Activated CD4-positive, alpha-beta memory T cell treated with anti-CD3 and anti-CD28 coated beads for 36 hours (primary cell): ENCODE measurements at places on chromosomes 7 and 10.

GRCh38 chr10:129964611-129965424, 744 bp upstream of the EBF3 start:
- no peak for DNase-seq

- DNase-seq = no peak
These were observed 1.2 kb upstream of the TBRG4 start for GRCh38 chr7:45112648-45113047.

DNA sequence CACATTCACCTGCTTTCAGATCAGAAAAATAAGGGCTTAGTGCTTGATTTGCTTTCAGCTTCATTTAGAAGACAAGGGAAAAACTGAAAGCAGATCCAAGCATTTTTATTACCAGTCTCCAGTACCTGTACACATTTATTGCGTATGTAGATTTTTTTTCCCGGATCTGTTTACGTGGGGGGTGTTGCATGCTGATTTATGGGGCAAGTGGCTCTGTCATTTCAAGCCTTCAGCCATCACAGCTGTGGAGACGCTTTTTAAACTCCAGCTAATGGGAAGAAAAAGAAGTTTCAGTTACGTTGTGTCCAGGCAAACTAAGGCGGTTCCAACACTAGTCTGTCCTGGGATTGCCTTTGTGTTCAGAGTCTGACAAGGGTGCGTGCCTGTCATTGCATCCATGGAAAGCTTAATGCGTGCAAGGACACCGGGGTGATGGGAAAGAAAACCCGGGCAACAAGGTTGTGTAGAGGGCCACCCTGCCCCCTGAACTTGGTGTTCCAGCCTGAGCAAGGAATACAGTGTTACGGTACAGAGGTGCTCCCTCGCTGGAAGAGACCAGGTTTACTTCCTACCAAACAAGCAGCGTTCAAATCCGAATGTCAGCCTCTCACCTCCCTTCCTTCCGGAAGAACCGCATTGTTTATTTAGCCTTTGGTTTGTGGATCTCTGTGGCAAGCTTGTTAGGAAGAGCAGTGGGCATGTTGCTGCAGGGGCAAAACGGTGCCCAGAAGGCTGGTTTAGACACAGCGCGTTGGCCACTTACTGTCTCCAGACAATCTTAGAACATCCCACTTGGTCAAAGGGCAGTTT, 128.2 kb downstream of the FGFR2 start:
- no peak for DNase-seq

DNA sequence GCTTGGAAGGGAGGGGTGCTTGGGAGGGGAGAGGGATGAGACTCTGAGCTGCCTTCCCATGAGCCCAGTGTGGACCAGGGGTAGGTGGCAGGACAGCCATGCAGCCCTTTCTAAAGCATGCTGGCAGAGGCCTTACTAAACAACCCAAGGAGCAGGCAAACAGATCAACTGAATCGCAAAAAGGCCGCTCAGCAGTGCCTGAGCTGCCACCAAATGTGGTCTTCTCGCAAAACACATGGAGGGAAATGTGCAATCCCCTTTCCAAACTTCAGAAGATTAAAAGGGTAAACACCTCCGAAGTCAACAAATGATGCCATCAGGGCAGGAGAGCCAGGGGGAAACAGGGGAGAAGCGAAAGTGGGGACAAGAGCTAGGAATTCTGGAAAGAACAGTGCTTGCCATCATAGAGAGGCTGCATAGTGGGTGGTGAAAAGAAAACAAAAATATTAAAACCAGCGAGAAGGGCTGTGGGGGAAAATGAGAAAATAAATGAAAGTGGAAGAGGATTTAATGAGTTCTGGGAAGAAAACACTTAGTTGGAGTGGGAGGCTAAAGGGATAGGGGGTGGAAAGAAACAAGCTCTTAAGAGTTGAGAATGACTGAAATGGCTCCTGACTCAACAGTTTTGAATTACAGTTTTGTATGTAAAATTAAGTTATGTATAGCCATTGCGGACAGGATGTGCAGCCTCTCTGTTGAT, 62.2 kb upstream of the ZNF32 start:
- DNase-seq = no peak

GRCh38 chr10:44105696-44106095, 279.2 kb downstream of the CXCL12 start:
- DNase-seq = no peak
